ENCODE measurements at places on chromosomes 11 and 22. TPM values are rescaled to one million over a fixed set of nuclear protein-coding genes. Genes with fewer than 3 reads are reported as not detected.

Gene KLHDC7B
- not detected for polyA plus RNA-seq

Gene RAB38
- 146 TPM for polyA plus RNA-seq

Gene RBM7
- 21.6 TPM for polyA plus RNA-seq

Gene SLC22A12
- not detected for polyA plus RNA-seq

Gene MIF
- 162 TPM for polyA plus RNA-seq

Gene JHY
- polyA plus RNA-seq = 3.6 TPM

Gene CD248
- 0.40 TPM for polyA plus RNA-seq

Gene GAS2
- polyA plus RNA-seq = 0.64 TPM

Gene KCNQ1OT1
- polyA plus RNA-seq = 0.06 TPM

Gene SCGB1D2
- polyA plus RNA-seq = not detected

Gene OR52N4
- not detected for polyA plus RNA-seq

Gene SCGB1A1
- not detected for polyA plus RNA-seq

Gene SEC14L2
- polyA plus RNA-seq = 146 TPM

Gene APOL4
- 0.03 TPM for polyA plus RNA-seq

Gene GGTLC2
- not detected for polyA plus RNA-seq

Gene ISX
- polyA plus RNA-seq = not detected

Gene DBX1
- polyA plus RNA-seq = not detected

Gene NRIP3
- polyA plus RNA-seq = 1.0 TPM

Gene NXPE1
- not detected for polyA plus RNA-seq

Gene IGLL1
- polyA plus RNA-seq = not detected

Gene MS4A3
- not detected for polyA plus RNA-seq

Gene JOSD1
- polyA plus RNA-seq = 40.7 TPM

Gene PRR33
- polyA plus RNA-seq = not detected

Gene CATSPER1
- 0.07 TPM for polyA plus RNA-seq

Gene TRIM29
- polyA plus RNA-seq = 303 TPM

Gene OR52E8
- polyA plus RNA-seq = not detected

Gene ASPHD2
- polyA plus RNA-seq = 4.6 TPM

Gene RPS13
- polyA plus RNA-seq = 1,214 TPM

Gene SLC39A13
- polyA plus RNA-seq = 59.9 TPM

Gene RIC3
- polyA plus RNA-seq = 0.88 TPM

Gene RASSF7
- polyA plus RNA-seq = 23.1 TPM

Gene UVRAG
- polyA plus RNA-seq = 7.6 TPM

Gene POU2AF3
- not detected for polyA plus RNA-seq

Gene SNX32
- 0.15 TPM for polyA plus RNA-seq

Data from keratinocyte (primary cell).